ENCODE measurements at places on chromosomes 1 and 21.

GRCh38 chr1:232865102-232865931 lies 60.1 kb downstream of the MAP10 start:
- DNase-seq, result no peak

DNA sequence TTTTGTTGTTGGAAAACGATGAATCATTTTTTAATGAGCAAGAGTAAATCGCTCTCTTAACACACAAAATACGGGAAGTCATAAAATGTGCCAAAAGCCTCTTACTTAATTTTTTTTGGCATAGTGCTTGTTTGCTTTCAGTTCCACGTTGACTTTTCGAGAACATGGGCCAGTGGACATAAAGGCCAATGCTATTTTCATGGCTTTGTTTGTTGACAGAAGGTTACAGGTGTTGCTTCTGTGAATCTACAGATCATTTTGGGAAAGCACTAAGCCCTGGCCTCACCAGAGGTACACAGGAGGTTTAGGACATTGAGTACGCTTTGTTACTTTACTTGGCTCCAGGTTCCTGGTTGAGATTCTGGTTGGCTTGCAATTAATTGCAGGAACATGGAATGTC lies 199.4 kb upstream of the HMCN1 start:
- DNase-seq, result no peak

GRCh38 chr1:11027316-11027715 lies 14.9 kb downstream of the TARDBP start:
- no peak for DNase-seq

DNA sequence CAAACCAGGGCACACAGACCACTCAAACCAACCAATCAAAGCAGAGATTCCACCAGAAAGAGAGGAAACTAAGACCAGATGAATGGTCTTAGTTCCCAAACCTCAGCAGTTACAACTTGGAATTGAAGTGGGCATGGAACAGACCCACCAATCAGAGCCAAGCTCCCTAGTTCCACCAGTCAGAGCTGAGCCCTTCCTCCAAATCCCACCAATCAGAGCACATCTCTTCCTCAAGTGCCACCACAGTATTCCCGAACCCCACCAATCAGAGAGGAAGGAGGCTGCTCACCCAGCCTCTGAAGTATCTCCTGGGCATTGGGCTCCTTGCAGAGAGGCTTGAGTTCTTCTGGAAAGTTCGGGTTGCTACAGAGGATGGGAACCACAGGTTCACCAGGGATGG lies 1.4 kb downstream of the GUCA2A start:
- no peak for DNase-seq

GRCh38 chr1:209783386-209783785 lies 973 bp downstream of the C1orf74 start:
- no peak for DNase-seq

DNA sequence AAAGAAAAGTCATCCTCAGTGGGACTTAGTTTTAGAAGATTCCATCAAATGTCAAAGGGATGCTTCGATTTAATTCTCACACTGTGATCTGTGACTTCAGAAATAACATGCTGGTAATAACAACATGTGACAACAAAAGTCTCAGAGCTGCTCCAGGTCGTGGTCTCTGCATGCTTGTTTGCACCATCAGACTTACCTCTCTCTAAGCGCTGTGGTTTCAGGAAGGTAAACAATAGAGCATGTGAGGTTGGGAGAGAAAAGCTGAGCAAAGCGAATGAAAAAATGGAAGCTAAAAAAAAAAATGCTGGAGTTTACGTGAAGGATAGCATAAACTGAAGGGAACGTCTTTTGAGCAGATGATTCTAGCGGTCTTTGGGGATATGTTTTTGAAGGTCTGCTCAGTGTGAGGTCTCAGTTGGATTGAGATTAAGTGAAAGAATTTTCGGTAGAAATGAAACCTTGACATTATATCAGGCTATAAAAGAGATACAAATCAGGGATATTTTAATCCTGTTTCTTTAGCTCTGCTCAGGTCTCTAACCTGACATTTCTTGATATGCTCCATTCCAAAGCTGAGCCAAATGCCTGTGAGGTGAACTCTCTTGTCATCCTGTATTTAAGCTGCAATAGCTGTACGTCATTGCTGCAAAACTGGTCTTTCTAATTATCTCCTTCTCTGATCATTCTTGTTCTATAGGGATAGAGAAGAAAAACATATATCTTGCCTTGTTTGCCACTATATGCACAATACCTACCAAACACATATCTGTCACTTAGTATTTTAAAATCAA lies 86.5 kb downstream of the C1orf21 start:
- no peak for DNase-seq

- DNase-seq, result no peak
Observed at GRCh38 chr1:6143395-6143794, 36.7 kb downstream of the CHD5 start.

- no peak for DNase-seq
Observed at GRCh38 chr1:13443335-13443979, 33.2 kb downstream of the PRAMEF20 start.

- DNase-seq, result no peak
Observed at GRCh38 chr1:120178799-120179756, 2.8 kb upstream of the SEC22B start.

DNA sequence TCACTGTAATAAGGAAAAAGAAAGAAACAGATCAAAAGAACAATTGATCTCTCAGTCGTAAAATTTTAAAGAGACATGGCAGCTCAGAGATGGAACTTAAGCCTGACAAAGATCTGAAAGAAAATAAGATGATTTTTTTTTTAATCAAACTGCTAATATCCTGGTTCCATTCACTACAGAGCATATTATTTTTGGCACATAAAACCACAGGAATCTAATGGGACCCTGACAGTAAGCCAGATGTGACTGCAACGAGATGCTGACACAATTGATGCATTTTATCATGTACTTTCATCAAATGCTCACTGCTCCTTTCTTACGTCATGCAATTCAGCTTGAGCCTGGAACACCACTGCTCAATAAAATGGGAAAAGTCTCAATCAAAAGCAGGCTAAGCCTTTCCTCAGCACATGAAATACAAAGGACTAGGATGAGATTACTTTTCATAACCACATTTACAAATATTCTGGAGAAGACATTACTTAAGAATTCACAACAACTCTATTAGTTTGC lies 16.6 kb downstream of the GPATCH2 start:
- DNase-seq, result no peak

GRCh38 chr1:223759273-223759672 lies 46.9 kb downstream of the CAPN2 start:
- no peak for DNase-seq

GRCh38 chr1:211742889-211743529 lies 67.6 kb upstream of the NEK2 start:
- DNase-seq, result no peak

- DNase-seq, result no peak
Observed at GRCh38 chr1:11151114-11151513, 38.0 kb upstream of the ANGPTL7 start.

GRCh38 chr1:15610167-15610566 lies 7.1 kb upstream of the DDI2 start:
- no peak for DNase-seq

GRCh38 chr1:101194746-101195145 lies 42.1 kb upstream of the S1PR1 start:
- DNase-seq, result no peak

GRCh38 chr1:168617974-168618750 lies 41.8 kb downstream of the XCL1 start:
- no peak for DNase-seq

- no peak for DNase-seq
Observed at GRCh38 chr1:63916485-63917360, 142.9 kb downstream of the ROR1 start.

DNA sequence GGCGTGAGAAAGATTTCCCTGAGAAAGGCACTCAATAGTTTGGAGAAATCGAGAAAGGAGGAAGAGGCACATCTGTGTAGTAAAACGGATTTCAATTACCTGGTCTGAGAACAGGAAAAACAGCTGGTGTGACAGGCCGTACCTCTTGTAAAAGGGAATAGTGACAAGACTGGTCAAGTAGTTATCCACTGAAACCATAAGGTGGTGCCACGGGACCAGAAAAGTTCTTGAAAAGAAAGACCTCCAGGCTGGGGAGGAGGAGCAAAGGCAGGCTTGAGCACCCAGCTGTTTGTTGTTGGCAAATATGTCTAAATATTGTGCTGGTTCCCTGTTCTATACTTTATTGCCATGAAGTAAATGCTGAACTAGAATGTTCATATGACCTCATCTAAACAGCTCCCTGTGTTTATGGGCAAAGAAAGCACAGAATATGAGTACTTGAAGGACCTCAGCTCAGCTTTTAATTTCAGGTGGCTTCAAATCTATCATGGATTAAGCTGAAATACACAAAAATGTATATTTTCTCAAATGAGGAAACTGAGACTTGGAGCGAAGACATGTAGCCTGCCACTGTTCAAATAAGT lies 4.0 kb downstream of the HAO2 start:
- DNase-seq, result no peak

DNA sequence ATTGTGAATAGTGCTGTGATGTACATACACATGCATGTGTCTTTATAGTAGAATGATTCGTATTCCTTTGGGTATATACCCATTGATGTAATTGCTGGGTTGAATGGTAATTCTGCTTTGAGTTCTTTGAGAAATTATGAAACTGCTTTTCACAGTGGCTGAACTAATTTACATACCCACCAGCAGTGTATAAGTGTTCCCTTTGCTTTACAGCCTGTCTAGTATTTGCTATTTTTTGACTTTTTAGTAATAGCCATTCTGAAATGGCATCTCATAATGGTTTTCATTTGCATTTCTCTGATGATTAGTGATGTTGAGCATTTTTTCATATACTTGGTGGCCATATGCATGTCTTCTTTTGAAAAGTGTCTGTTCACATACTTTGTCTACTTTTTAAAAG lies 54.5 kb upstream of the FAM78B start:
- DNase-seq, result no peak

DNA sequence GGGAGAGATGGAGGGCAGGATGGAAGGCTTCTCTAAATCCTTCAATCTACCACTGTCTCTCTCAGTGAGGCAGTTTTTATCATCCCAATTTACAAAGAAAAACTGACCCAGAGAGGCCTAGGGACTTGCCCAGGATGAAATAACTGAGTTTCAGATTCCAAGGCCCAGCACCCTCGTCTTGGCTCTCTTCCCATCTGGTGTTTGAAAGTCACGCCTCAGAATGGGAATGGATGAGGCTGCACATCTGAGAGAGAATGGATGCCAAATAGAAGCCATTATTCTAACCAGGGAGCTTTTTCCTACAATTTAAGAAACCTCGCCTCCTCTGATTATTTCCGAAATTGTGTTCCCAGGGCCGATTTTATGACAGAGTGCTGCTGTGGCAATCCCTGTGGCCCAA lies 10.6 kb upstream of the KCNN3 start:
- no peak for DNase-seq

GRCh38 chr21:46538262-46538661 lies 66.6 kb downstream of the S100B start:
- no peak for DNase-seq

- no peak for DNase-seq
Observed at GRCh38 chr1:213326281-213327016, 275.4 kb downstream of the RPS6KC1 start.

DNA sequence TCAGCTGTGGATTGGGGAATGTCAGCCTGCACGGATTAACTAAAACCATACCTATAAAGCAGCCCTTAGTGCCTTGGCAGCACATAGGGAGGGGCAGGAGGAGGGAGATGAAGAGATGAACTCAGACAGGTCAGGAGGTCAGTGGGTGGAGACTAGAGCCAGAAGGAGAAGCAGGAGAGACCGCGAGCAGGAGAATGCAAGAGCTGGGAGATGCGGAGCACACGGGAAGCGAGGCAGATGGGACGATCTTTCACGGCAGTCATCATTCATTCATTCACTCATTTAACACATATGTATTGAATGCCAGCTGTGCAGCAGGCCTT lies 41.9 kb downstream of the NEK2 start:
- no peak for DNase-seq

DNA sequence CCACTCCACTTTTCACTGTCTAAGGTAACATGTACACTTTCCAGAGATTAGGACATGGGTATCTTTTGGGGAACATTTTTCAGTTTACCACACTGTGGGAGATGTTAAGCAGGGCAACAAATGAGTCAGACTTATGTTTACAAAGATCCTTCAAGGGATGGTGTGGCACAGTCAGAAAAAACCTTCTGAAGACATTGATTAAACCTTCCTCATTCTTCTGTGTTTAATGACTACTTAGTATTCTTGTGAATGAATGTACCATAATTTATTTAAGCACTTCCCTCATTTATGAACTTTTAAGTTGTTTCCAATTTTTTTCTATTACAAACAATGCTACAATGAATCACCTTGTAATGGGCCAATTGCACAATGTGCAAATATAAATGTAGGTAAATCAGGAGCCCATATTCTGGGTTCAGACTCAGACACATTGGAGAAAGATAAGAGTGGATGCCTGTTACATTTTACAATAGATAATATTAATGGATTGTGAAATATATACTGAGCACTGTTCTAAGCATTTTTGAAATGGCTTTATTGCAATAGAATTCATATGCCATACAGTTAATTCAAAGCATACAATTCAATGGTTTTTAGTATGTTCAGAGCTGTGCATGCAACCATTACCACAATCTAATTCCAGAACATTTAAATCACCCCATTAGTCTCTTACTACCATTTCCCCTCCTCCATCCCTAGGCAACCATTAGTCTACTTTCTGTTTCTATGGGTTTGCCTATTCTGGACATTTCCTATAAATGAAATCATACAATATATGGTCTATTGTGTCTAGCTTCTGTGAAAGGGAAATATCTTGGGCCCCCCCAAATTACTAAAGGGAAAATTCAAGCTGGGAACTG lies 1.9 kb upstream of the SFT2D2 start:
- DNase-seq, result no peak

DNA sequence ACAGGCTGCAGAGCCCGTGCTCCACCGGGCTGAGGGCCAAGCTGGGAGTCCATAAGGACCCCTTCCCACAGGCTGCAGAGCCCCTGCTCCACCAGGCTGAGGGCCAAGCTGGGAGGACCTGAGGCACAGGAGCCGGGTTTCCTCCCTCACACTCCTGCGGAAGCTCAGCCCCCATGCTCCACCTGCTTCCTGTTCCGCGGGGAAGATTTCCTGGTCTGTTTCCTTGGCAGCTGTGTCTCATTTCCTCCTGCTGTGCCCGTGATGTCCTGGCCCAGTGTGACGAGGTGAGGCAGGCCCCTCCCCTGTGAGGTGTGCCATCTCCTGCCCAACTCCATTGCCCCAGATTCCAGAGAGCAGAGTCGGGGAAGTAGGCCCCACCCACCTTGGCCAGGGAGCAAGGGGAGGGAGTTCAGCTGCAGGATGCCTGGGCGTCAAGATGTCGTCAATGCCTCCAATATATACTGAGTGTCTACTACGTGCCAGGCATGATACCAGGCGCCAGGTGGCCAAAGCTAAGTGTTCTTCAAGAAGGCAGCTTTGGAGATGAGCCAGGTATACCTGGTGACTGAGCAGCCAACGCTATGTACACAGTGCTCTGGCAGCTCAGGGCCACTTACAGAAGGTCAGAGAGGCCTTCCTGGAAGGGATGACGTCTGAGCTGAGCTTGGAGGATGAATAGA lies 58.8 kb downstream of the NAV1 start:
- DNase-seq, result no peak
